IPS-NIHi11 (cell line): ENCODE measurements at places on chromosomes 6 and 20.

- DNase-seq = no peak
Observed at GRCh38 chr6:158431560-158431959, 119.3 kb downstream of the TULP4 start.

DNA sequence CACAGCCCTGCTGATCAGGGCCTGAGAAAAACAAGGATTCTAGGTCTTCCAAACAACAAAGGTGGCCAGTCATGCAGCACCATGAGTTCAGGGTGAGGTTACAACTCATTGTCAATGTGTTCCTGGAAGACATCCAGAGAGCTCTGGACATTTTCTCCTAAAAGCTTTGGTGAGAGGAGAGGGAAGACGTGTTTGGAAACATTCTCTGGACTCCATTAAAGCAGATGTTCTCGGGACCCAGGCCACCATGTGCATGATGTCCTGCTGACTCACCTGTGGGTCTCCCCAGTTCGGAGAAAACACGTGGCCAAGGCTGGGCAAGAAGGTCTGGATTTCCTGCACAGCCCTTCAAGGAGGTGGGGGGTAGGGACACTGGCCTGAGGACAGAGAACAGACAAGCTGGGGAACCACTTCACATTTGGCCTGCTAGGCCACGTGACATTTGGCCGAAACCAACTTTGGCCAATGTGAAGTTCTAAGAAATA, 61.6 kb downstream of the KCNB1 start:
- no peak for DNase-seq

- no peak for DNase-seq
Observed at GRCh38 chr20:58880994-58881752, 28.7 kb downstream of the GNAS start.

DNA sequence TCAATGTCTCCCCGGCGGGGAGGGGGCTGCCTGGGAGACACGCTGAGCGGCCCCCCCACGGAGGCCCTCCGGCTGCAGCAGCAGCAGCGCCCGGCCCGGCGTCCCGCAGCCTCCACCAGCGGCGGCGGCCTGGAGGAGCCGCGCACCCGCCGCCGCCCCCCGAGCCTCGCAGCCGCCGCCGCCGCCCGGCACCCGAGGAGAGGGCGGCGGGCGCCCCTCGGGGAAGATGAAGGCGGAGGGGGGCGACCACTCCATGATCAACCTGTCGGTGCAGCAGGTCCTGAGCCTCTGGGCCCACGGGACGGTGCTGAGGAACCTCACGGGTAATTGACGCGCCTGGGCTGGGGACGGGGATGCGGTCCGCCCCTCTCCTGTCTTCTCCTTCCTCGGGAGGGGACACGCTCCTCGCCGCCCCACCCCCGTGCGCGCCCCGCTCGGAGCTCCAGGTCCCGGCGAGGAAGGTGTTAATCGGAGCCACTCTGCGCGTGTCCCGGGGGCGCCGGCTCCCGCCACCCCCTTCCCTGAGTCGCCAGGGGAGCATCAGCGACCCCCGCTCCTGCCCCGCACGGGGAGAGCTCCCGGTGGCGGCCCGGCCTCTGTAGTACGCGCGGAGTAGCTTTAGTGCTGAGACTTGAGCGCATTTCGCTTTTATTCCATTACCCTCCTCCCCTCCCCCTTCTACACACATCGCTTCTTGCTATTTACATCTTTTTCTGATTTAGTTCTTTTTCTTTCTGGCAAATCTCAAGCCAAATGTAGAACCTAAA, 686 bp downstream of the TMEM170B start:
- peak; percentile 42 for DNase-seq
